ENCODE measurements at places on chromosomes 12 and 14.

DNA sequence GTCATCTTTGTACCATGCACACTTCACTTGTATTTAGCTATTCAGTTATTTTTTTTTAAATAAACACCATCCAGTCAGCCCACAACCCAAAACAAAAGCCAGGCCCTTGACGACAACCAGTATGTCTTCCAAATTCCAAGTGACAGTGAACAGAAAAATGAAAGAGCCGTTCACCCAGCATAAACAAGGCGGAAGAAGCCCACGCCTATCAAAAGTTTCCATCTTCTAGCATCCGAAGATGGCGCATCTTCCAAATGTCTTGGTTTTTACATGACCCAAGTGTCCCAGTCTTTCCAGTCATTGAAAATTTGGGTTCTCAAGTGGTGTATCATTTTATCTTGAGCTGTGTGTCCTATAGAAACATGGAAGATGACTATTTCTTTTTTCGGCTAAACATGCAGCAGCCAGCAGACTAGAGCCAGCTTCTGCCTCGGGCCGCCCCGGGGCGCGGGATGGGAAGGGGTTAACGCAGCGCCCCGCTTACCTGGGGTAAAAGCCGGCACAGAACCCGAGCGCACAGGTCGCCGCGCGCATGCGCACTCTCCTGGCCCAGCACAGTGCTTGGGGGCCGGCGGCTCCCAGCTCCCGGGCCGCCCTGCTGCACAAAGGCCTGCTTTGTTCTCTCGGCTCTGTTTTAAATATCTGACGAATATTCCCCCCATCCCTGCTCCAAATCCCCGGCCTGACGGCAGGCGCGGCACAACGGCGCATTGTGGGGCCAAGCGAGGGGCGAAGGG, 164.8 kb downstream of the ZFP36L1 start:
- no peak for DNase-seq

- DNase-seq: no peak
These were observed 6.6 kb downstream of the ITPR2 start for GRCh38 chr12:26826437-26826836.

DNA sequence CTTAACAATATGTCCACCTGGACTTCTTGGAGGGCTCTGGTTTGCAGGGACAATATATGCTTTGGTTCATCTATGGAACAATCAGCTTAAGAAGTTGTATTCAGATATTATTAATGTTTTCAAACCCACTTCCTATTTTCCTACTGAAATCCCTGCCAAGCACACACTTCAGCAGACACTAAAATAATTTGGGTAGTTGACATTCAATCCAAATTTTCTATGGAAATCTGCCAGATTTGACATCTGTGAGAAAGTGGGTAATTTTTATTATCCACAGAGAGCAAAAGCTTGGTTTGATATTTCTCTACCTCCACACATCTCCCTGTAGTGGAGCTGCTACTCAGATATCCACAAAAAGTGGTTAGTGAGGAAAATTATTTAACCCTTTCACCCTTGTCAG, 378.8 kb upstream of the SOX5 start:
- DNase-seq: no peak

- peak; percentile 12 for DNase-seq
These were observed at the start of gene ADAMTS20 for GRCh38 chr12:43551971-43552559. Gene ADAMTS20, minus strand, starts transcription at chr12:43552203. Its CDS starts 282 bp downstream, at chr12:43551921.

- peak; percentile 44 for DNase-seq
These were observed 276.5 kb upstream of the NPAS3 start for GRCh38 chr14:32662211-32662610.

DNA sequence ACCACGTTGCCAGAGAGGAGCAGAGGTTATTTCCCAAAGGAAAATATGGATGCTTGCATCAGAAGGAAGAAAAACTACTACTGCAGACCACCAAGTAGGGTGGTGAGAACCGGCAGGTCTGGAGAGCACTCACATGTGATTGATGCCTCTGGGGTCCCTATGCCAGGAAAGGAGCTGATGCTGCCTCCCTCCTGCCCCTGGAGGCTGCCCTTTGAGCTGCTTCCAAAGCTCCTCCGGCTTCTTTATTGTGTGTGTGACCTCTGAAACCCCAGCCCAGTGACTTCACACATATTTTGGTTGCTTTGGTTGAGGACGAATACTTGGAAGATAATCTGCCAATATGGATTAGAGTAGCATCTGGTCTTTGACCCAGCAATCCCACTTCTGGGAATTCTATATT, 133.4 kb downstream of the AACS start:
- DNase-seq: no peak

GRCh38 chr12:63844391-63845341, at the start of gene SRGAP1:
Gene SRGAP1, plus strand, starts transcription at chr12:63844700. Its CDS starts 117 bp downstream, at chr12:63844817.
- peak; percentile 86 for DNase-seq

DNA sequence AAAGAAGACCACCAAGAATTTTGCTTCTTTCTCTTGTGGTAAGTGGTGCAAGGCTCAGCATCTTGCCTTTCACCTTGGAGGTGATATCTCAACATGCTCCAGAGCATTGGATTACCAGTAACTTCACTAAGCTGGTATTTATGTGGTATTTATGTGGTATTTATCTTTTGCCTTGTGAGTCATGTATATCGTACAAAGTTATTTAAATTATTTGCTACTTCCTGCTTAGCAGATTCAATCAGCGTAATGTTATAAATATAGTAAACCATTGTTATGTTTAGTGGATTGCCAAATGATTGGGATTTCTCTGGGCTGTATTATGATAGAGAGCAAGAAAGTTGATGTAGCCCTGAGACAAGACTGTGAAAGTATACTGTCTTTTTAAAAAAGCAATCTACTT, 366.4 kb downstream of the IPO8 start:
- DNase-seq: peak; percentile 40

GRCh38 chr14:95679998-95680735, 6.1 kb upstream of the TCL1B start:
- DNase-seq: no peak

DNA sequence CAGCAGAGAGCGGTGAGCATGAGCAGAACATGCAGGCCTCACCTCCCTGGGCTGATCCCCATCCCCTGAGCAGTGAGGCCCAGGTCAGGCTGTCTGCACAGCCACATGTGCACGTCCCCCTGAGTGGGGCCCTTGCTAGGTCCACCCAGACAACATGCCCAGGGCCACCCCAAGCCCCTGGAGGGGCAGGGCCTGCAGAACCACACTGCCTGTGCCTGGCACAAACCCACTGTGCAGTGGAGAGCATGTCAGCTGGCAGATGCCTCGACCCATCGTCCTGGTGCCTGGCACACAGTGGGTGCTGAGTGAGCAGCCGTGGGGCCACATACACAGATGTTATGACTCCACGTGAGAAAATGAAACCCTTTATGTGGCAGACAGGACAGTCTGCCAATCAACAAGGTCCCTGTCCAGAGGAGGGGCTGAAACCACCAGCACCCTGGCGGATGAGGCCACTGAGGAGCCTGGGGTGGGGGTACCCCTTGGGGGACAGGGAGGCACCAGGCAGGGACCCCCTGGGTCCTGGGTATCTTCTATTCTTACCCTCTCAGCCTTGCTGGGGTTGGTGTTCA, 8.3 kb downstream of the ANHX start:
- DNase-seq: no peak

DNA sequence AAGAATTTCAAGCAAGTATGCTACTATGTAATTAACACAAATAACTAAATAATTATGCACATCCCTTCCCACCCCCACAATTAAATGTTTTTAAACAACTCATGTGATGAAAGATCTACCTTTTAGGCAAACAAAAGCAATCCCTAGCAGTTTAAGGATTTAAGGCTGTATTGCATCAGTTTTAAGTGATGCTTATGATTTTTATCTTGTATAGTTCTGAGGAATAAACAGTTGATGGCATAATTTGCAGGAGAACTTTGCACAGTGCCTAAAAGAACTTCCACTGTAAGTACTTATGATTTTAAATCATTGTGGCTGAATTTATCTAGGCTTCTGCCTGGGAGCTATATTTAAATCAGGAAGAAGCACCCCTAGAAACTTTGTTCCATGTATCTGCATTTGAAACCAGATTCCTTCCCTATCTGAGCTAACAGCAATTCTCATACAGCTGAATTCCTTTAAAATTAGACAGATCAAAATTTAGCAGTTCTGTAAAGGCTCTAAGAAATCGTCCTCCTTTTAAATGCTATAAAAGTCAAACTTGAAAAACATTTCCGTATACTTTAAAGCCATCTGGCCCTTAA, 388.6 kb downstream of the BCAT1 start:
- peak; percentile 41 for DNase-seq

DNA sequence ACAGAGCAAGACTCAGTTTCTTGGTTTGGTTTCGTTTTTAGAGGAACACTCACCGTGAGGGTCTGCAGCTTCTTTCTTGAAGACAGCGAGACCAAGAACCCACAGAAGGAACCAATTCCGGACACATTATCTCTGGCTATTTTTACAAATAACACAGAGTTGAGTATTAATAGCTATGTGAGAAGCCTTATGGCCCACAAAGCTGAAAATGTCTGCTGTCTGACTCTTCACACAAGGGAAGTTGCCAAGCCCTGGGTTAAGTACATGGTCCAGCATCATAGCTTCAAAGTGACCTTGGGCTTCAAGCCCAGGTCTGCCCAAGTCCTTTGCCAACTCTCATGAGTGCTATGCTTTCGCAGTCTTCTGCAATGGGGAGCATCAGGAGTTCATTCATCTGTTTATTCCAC, 2.6 kb upstream of the LGMN start:
- no peak for DNase-seq

GRCh38 chr12:32444895-32445294, 45.5 kb downstream of the FGD4 start:
- DNase-seq: peak; percentile 90

DNA sequence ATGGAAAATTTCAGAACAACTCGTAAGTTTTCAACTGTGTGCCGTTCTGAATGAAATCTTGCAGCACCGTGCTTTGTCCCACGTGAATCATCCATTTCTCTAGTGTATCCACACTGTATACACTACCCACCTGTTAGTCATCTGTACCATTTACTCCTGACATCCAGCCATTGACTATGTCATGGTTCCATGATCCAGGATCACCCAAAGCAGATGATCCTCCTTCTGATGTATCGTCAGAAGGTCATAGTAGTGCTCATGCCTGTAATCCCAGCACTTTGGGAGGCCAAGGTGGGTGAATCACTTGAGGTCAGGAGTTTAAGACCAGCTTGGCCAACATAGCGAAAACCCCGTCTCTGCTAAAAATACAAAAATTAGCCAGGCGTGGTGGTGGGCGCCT, 122.9 kb downstream of the PPHLN1 start:
- no peak for DNase-seq

DNA sequence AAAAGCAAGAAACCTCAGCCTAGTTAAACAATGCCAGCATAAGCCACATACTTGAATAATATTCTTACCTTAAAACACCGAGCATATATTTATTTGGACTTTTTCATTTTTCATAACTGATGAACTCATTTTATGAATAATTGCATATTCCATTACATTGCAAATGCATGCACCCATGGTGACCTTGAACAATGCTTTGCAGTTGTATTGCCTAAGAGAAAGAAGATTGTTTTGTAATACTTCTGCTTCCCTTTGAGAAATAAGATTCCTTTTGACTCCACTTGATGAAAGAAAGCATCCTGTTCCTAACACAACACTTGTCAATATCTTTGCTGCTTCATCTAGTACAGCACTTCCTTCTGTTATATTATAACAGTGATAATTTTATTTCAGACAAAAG, 1182.2 kb downstream of the FLRT2 start:
- DNase-seq: peak; percentile 12

DNA sequence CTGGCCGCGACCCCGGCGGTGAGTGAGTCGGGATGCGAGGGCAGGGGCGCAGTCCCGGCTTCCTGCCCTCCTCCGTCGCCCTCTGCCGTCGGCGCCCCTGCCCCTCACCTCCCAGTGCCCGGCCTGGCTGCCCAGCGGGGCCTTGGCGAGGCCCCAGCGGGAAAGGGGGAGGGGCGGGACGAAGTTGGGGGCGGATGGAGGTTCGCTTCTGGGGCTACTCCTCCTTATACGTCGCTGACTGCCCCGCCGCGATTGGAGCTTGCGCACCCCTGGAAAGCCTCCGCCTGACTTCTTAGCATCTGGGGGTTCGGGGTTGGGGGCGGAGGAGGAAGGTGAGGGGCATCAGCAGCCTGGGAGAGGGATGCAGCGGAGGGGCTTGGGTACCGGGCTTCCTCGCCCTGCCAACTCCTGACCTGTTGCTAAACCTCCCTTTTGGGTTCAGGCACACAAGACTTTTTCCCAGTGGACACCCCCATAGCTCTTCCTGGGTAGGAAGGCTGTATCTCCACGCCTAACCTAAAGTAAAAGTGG, 406 bp downstream of the TMEM263 start:
- peak; percentile 77 for DNase-seq

DNA sequence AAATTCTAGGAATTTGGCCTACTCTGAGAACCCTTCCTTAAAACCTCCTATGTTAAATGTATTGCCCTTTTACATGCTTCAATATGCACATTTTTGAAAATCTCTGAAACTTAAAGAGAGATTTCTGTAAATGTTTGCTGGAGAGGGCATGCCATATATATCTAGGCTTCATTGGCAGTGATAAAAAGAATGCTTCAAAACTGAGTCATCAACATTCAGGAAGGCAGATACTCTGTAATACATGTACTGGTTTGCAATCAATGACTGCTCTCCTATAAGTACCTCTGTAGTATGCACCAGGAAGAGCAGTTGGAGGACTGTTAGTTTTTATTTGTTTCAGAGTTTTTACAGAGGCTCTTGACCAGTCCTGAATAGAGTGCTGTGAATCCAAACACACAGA, 739.9 kb downstream of the SLC16A7 start:
- peak; percentile 77 for DNase-seq

DNA sequence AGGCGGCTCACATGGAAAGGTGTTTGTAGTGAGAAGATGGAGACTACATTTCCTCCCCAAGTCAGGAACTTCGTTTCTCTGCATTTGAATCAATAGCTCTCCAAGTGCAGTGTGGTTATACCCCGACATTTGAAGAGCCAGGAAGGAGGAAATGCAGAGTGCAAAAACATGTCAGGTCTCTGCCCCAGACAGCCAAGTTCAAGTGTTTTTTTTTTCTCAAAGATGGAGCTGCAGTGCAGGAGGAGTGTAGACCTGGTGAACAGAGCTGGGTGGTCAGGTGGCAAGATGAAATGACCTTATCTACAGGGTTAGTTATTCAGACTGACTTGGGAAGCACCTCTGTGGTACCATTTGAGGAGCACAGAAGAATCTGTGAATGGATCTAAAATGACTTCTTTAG, 21.3 kb downstream of the MLXIP start:
- no peak for DNase-seq

GRCh38 chr12:99053616-99054362, 408.7 kb downstream of the APAF1 start:
- DNase-seq: no peak

- DNase-seq: no peak
These were observed 8.2 kb upstream of the FOXG1 start for GRCh38 chr14:28758253-28758884.

DNA sequence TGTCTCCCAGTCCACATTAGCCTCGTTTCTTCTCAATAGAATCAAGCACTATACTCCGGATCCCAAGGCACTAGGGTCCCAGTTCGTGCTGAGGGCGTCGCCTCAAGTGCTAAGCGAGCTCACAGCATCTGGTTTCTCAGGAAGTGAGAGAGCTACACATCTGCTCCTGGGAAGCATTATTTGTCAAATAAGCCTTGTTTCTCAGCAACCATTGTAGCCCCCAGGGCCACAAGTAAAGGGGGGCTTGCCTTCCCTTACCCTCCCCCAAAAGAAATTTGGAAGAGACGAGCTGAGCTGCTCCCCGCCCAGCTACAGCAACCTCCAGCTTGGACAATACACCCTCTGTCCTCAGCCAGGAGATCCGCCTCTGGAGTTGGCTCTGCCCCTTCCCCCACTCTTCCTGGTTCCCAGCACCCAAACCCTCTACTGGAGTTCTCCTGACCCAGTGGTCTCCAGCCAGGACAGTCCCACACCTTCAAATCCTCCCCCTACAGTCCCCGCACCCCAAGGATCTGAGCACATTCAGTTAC, 5.7 kb upstream of the TNS2 start:
- DNase-seq: no peak

GRCh38 chr12:30850684-30851083, 75.9 kb upstream of the TSPAN11 start:
- no peak for DNase-seq

All from choroid plexus epithelial cell (primary cell).